Stimulated activated CD4-positive, alpha-beta T cell treated with anti-CD3 and anti-CD28 coated beads, Interleukin-4, amount 100 ng/mL, for 48 hours (primary cell): ENCODE measurements at places on chromosomes 7 and 10.

GRCh38 chr10:126736727-126737126 lies 66.2 kb upstream of the C10orf90 start:
- no peak for DNase-seq

DNA sequence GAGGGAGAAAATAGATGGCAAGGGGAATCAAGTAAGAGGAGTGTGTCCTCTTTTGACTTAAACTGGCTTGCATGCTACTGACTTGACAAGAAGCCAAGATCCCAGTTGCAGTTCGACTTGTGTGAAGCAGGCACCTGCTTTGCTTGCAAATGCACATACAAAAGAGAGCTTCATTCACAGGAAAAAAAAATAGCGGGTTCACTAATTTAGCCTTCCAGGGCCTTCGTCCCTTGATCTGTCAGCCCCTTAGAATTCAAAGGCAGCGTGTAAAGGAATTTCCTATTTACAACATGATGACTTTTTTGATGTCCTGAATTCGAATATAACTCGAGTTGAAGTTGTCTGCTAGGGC lies 192.1 kb downstream of the CELF2 start:
- no peak for DNase-seq

DNA sequence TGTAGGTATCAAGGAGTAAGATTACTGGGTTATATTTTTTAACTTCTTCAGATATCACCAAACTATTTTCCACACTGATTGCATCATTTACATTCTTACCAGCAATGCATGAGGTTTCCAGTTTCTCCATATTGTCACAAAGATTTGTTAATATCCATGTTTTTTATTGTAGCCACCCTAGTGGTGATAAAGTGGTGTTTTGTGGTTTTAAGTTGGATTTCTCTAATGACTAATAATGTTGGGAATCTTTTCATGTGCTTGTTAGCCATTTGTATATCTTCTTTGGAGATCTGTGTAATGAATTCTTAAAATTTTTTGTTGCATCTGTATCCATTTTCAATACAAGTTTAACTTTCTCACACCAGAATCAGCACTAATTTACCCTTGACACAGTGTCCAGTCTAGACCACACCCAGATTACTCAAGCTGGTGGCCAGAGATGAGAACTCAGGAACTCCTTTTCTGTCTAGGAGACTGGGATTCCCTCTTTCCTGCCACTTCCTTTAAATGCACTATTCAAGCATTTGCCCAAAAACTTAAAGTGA lies 67.0 kb upstream of the PLXDC2 start:
- DNase-seq: no peak

GRCh38 chr7:139667377-139667776 lies 110.4 kb downstream of the HIPK2 start:
- DNase-seq: no peak

DNA sequence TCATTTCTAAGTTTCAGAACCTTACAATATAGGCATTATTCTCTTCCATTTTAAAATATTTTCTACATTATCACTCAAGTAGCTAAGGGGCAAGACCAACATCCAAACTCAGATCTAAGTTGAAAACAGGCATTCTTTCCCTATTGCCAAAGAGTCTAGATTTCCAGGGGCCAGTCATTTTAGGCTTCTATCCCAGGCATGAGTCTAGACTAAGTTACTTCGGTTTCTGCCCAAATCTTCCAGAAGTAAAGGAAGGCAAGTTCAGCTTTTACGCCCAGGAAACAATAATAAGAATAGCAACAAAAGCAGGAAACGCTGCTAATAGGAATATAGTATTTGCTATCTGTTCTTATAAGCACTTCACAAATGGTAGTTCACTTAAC lies 189.9 kb downstream of the DGKI start:
- DNase-seq: no peak

GRCh38 chr7:17912050-17912449 lies 28.2 kb downstream of the SNX13 start:
- no peak for DNase-seq

GRCh38 chr10:103042908-103043307 lies 124.8 kb downstream of the CNNM2 start:
- DNase-seq: no peak

DNA sequence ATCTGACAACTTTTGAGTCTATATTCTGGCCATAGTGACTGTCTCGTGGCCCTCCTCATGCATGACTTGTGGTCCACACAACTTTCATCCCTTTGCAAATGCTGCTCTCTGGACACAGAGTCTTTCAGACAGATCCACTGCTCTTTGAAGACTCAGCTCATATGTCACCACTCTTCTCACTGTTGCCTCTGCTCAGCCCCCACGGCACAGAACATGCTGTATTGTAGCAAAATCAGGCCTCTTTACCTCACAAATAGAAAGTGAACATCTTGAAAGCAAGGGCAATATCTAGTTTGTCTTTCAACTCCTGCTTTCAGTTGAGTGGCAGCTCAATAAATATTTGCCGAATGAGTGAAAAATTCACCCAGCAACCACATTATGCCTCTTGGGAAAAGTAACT lies 443.5 kb downstream of the NRG3 start:
- no peak for DNase-seq

DNA sequence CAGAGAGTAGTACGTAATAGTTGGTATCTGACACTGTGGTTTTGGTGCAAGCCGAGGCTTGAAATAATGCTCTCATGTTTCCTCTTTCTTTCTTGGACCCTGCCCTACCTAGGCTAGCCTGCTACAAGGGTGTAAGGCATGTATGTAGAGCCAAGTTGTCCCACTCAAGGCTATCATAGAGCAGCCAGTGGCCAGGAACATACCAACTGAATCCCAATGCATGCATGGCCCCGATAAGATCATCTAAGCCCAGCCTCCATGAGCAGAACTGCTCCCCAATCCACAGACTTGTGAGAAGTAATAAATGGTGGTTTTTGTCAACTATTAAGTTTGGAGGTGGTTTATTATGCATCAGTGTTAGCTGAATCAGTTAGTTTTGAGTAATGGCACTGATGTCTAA lies 250.2 kb downstream of the SH2D4B start:
- DNase-seq: no peak

DNA sequence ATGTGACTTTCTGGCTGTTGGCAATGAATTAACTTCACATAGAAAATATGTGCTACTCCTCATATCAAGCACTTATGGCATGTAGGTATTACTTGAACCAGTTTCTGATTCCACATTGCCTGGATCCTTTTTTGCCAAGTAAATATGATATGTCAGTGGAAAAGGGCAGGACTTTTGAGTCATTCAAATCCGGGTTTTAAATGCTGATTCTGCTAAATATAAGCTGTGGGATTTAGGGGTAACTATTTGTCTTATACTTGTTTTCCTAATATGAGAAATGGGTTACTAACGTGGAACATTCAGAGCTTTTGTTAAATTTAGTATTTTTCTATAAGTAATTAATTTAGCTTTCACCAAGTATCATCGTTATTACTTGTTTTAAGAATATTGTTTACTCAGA lies 108.0 kb upstream of the HGF start:
- no peak for DNase-seq

- DNase-seq: no peak
These were observed 37.7 kb upstream of the MINDY3 start for GRCh38 chr10:15898046-15898445.

DNA sequence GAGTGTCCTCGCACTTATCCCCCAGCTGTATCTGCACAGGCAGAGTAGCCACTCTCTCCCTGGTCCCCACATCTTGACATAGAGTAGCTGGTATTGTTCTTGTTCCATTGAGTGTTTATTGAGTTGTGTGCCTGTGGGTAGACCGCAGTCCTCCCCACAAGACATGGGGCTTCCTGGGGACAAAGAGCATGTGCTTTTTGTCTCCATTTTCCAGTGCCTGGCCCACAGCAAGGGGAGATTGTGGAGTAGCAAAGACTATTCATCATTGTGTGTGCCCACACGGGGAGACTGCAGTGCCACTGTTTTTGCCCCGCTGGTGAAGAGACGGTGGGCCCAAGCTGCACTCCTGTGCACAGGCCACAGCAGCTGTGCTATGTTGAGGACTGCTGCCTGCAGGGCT lies 63.5 kb downstream of the FRMPD2 start:
- DNase-seq: no peak

DNA sequence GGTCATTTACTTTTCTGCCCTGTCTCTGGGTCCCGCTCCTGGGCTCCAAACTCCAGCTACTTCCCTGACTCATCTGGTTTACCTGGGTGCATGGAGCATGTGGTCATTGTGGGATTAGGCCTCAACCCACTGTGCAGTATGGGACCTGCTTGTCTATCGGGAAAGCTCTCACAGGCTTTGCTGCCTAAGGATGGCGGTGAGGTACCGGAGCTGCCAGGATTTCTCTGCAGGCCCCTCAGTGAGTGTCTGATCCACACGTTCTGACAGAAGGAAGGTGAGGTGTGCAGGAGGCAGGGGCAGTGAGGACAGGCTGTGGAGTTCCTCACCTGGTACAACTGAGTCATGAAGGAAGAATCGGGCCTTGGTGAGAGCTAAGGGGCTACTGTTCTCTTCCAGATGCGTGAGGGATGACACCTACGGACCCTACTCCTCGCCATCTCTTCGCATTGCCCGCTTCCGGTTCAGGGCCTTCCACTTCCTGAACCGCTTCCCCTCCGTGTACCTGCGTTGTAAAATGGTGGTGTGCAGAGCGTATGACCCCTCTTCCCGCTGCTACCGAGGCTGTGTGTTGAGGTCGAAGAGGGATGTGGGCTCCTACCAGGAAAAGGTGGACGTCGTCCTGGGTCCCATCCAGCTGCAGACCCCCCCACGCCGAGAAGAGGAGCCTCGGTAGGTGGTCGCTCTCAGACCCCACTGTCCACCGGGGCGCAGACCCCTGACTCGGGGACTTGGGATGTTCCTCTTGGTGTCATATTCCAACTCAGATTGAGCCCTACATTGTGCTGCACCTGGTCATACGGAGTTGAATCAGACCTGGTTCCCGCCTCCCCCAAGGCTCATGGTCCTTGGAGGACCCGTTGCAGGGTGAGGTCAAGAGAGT lies 56.7 kb downstream of the C10orf120 start:
- no peak for DNase-seq

GRCh38 chr7:119974972-119975371 lies 298.0 kb upstream of the KCND2 start:
- no peak for DNase-seq

DNA sequence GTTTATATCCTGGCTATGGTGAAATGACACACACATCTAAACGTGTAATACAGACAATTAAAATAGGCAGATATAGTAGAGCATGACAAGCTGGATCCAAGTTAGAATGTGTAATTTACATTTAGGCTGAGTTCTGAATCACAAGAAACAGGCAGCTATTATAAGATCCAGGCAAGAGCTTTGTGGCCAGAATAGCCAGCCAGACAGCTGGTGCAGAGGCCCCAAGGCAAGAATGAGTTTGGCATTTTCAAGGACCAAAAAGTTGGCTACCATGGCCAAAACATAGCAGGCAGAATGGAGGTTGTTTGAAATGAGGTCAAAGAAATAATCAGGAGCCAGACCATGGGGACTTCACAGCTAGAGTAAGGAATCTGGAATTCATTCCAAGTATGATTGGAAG lies 281.7 kb downstream of the MTERF1 start:
- no peak for DNase-seq

- DNase-seq: peak; percentile 47
These were observed 1.0 kb downstream of the CDK6 start for GRCh38 chr7:92835261-92835850.

DNA sequence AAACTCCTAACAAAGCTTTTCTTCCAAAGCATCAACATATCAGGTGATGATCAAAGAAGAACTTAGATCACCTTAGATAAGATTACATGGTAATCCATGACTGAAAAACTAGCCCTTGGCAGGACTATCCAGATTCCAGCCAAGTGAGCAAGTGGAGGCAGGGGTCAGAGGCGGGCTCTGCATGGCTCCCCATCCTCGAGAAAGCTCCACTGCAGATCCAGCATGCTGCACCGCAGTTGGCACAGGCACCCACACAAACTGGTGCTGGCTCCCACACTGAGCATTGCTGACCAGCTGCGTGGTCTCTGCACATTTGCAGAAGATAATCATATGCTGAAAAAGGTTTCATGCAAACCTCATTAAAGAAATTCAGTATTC lies 10.1 kb downstream of the PSAP start:
- DNase-seq: no peak

DNA sequence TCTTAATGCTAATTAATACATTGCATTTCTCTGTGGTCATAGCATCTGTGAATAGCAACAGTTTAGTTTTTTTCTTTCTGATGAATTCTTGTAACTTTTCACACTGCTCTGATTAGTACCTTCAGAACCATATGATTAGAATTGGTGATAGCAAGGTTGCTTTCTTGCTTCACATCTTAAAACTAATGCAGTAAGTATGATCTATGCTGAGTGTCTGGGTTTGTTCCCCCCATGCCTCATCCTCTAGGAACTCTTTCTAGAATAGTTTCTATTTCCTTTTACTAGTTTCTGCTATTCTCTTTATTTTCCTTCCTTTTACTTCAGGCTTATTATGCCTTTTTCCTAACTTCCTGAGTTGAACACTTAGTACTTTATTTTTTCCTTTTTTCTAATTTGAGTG lies 32.4 kb downstream of the TES start:
- DNase-seq: no peak

DNA sequence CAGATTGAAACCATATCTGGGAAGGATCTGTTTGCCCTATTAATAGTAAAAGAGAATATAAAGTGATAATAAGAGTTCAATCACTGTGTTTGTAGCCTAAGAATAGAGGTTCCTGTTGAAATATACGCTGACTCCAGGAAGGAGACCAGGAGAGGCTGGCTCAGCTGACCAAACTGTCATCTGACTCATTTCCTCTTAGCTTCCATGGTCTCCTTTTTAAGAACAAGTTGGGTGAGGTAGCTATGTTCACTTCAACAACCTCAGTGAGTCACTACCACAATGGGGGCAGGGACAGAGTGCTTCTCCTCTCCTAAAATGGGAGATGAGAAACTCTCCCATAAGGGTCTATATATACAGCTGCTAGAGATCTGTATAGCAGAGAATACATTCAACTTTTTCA lies 543.3 kb downstream of the CALN1 start:
- no peak for DNase-seq

GRCh38 chr7:31744294-31744874 lies 57.4 kb downstream of the PPP1R17 start:
- peak; percentile 14 for DNase-seq

DNA sequence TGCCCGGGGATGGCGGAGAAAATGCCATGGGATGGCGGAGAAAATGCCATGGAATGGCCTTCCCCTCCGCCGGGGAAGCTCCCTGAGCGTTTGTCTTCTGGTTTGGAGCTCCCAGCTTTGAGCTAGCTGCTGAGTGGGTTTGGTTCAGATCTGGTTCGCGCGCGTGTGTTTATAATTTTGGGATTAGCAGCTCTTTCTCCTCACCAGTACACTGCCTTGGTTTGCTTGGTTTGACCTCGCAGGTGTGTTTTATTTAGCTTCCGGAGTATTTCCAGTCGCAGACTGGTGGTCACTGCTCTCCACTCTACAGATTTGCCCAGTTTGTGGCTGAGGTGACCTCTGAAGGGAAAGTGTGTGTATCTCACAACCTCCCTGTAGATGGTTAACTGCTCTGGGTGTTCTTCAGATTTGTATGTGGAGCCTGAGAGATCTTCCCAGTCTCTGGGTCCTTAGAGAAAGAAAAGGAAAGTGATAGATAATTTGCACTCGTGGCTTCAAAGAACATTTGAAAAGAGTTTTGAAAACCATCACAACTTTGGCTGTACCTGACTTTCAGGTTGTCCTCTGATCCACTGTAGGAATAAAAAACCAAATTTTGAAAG lies 597 bp downstream of the ZNF277 start:
- no peak for DNase-seq

GRCh38 chr7:33511778-33512177 lies 382.4 kb downstream of the BBS9 start:
- no peak for DNase-seq
